ENCODE measurements at places on chromosomes 1 and 21.

GRCh38 chr1:150566589-150567340 lies 12.6 kb downstream of the MCL1 start:
- DNase-seq = no peak

GRCh38 chr1:55217226-55217986 lies 2.2 kb upstream of the USP24 start:
- DNase-seq = no peak

- no peak for DNase-seq
Observed at GRCh38 chr1:197448121-197448779, 180.2 kb downstream of the CRB1 start.

DNA sequence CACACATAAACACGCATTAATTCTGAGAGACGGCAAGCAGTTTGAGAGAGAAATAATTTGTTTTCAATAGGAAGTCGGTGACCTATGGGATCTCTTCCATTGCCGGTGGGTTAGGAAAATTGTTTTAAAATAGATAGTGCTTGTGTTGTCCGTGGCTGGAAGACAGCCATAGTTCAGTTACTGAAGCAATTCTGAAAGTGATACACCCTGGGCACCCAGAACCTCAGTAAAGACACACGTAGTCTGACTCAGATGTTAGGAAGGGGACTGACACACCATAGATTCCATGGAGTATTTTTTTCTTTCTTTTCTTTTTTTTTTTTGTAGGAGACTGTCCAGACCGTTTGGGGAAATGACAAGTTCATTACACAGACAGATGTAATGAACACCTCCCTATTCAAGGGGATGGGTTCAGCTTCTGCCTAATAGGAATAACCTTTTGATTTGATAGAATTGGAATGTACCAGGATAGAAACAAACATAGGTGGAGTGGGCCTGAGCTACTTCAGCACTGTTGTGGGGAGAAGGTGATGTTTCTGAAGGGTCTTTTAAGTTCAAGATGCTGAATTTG lies 1.6 kb downstream of the C1orf21 start:
- no peak for DNase-seq

DNA sequence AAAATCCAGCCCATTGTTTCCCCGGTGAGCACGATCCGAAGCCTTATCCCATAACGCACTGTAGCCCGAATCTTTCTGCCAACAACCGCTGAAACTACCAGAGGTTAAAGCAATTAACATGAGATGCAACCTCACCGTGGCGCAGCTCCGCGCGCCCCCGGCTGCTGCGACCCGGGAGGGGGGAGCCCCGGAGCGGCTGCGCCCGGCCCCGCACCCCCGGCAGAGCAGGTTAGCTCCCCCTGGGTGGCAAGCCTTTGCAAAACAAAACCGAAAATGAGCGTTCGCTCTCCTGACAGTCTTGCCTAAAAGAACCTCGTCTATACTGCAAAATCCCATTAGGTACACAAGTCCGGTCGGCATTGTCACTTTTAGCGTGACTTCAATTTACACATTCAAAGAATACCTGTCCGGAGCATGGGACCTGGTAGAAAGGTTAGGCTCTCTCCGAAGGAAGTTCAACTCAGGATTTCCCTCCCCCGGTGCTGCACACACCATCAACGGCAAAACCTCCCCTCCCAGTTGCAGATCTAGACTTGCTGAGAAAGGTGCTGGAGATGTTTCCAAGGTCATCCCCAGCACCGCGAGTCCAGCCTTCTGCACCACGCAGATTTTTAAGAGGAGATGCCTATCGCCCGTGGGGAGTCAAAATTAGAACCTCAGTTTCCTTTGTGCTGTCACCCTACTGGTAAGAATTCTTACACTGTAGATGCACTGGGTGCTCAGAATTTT lies 107.5 kb downstream of the ZNF281 start:
- DNase-seq = peak; percentile 19

Measured in activated CD8-positive, alpha-beta memory T cell treated with anti-CD3 and anti-CD28 coated beads for 1 hour (primary cell).